Posterior vena cava (tissue), 2 donors: ENCODE measurements at places on chromosomes 7 and 10.

- DNase-seq: no peak
Measured at GRCh38 chr7:32415936-32416335, 74.2 kb downstream of the LSM5 start.

GRCh38 chr7:54546081-54546985 is 4.2 kb downstream of the VSTM2A start:
- DNase-seq: no peak

GRCh38 chr10:103548581-103549348 is 55.3 kb downstream of the NEURL1 start:
- peak; percentile 55 for DNase-seq

- DNase-seq: no peak
Measured at GRCh38 chr7:128863433-128863989, 855 bp downstream of the ATP6V1F start.

- no peak for DNase-seq
Measured at GRCh38 chr7:132009778-132010177, 453.4 kb upstream of the PODXL start.

- DNase-seq: no peak
Measured at GRCh38 chr10:111338805-111339204, 262.0 kb downstream of the ADRA2A start.

GRCh38 chr7:89606511-89606910 is 547.8 kb upstream of the STEAP1 start:
- DNase-seq: no peak
